CD8-positive, alpha-beta memory T cell (primary cell): ENCODE measurements at places on chromosomes 7 and 10. TPM values are rescaled to one million over a fixed set of nuclear protein-coding genes. Genes with fewer than 3 reads are reported as not detected.

DNA sequence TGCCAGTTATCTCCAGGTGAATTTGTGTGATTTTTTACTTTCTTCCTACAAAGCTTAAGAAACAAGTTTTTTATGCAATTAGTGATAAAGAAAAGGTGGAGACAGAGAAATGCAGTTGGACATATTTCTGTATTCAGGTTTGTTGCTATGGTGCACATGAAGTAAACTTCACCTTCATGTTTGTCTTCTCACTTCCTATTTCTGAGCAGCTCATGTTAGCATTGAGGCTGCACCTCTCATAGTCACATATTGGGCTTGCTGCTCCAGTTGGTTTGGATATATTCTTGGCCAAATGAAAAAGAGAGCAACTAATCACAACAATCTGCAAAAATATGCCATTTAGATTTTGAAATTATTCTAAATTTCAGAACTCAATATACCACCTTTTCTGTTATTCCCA, 475.6 kb upstream of the ZWINT start:
- H3K4me3 ChIP-seq, result no peak overlapping the region
- no peaks in the 10 kb centered on the region for H3K27me3 ChIP-seq
- no peak for DNase-seq

DNA sequence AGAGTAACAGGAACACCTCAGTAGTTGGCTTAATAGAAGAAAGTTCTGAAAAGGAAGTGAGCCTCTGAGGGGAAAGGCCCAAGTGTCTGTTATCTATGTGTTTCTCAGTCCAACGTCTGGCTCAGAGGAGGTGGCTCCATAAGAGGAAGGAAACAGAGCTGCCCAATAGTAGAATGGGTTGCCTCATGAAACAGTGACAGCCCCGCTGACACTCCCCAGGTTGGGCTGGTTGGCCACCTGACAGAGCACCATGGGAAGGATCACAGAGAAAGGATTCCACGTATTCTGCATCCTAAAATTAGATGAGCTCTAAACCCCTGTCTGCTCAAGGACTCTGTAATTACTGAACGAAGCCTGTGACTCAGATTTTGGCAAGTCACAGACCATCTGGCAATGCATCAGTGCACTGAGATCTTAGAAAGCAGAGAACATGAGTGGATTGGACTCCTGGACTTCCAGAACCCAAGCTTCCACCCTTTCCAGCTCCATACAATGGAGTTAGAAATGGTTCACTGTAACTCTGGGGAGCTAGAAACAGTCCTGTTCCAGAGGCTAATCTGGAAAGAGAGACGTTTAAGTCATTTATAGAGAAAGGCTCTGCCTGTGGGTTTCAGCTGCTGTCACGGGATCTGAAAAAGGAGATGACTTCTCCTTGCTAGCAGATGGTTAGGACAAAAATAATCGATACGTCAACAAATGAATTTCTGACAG, 2.9 kb downstream of the PKD2L1 start:
- no peak overlapping the region for H3K4me3 ChIP-seq
- H3K36me3 ChIP-seq, result no peaks in the 10 kb centered on the region
- no peak for DNase-seq
- no peaks in the 10 kb centered on the region for H3K27me3 ChIP-seq
- no peaks in the 10 kb centered on the region for H3K4me1 ChIP-seq

DNA sequence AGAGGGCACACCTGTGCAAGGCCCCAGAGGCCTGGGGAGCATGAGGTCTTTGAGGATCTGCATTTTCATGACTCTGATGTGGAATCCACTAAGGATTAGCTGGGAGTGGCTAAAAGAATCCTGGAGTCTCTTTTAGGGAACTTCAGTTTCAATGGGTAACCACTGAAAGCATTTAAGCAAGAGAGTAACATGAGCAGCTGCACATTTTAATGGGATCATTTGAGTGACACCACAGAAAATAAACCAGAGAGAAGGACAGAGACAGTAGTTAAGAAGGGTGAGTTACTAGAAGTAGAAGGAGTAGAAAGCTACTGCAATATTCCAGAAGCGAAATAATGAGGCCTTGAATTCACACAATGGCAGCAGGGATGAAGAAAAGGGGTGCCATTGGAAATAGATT, 5.2 kb downstream of the GOT1 start:
- peaks cover 7% of the 10 kb centered on the region for H3K4me1 ChIP-seq
- DNase-seq, result no peak
- H3K27ac ChIP-seq, result no peak overlapping the region
- peaks cover 4% of the 10 kb centered on the region for H3K36me3 ChIP-seq

DNA sequence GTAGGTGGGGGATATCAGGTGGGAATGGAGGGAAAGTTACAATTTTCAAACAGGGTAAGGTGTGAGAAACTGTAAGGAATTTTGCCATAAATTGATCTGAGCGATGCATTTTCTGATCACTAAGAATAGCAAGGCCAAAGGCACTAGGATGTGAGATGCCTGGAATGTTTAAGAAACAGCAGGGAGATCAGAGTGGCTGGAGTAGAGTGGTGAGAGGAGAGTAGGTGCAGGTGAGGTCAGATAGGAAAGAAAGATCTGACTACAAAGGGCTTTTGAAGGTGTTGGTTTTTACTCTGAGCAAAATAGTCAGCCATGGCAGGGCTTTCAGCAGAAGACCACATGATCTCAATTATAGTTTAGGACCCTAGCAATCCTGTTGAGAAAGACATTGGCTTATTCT, 55.0 kb downstream of the HDAC9 start:
- H3K27ac ChIP-seq, result no peak overlapping the region
- H3K27me3 ChIP-seq, result no peaks in the 10 kb centered on the region
- DNase-seq, result no peak
- no peaks in the 10 kb centered on the region for H3K4me1 ChIP-seq
- no peak overlapping the region for H3K4me3 ChIP-seq
- no peaks in the 10 kb centered on the region for H3K36me3 ChIP-seq

GRCh38 chr10:44513591-44513990, 128.7 kb upstream of the CXCL12 start:
- no peak overlapping the region for H3K4me3 ChIP-seq
- no peak for DNase-seq
- H3K4me1 ChIP-seq, result no peaks in the 10 kb centered on the region
- H3K27ac ChIP-seq, result no peak overlapping the region
- H3K36me3 ChIP-seq, result no peaks in the 10 kb centered on the region

DNA sequence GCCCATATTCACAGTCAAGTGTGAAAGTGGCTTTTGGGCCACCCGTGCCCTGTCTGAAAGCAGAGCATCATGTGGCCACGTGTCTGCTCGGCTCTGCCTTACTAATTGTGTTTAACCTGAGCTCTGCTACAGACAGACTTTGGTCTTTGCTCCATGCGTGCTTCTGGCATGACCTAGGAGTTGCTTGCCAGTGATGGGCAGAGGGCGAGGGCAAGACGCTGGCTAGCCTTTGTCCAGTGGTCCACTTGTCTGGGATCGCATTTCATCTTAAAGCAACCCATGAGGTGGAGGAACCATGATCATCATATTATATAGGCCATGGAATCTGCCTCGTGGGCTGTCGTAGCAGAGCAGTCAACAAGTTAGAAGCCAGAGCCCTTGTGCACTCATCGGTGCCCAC, 123.3 kb upstream of the INSYN2A start:
- H3K36me3 ChIP-seq, result no peaks in the 10 kb centered on the region
- no peaks in the 10 kb centered on the region for H3K27me3 ChIP-seq
- H3K27ac ChIP-seq, result no peak overlapping the region
- no peaks in the 10 kb centered on the region for H3K4me1 ChIP-seq
- H3K4me3 ChIP-seq, result no peak overlapping the region
- DNase-seq, result no peak

DNA sequence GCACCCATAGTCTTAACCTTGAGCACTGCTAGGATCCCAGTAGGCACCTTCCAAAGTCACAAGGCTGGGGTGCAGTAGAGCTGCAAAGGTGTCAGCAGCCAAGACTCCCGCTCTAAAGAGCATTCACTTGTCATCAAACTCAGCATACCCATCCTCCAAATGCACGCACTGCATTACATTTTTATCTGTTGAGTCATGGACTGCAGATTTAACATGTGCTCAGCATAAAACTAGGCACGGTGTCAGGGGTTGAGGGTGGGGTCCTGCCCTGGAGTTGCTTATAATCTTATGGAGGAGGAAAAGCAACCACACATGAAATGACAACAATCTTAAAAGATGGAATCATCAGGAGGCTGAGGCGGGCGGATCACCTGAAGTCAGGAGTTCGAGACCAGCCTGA, 102.6 kb downstream of the PARP12 start:
- no peaks in the 10 kb centered on the region for H3K4me1 ChIP-seq
- H3K36me3 ChIP-seq, result no peaks in the 10 kb centered on the region
- H3K27me3 ChIP-seq, result no peaks in the 10 kb centered on the region
- DNase-seq, result no peak
- no peak overlapping the region for H3K4me3 ChIP-seq

DNA sequence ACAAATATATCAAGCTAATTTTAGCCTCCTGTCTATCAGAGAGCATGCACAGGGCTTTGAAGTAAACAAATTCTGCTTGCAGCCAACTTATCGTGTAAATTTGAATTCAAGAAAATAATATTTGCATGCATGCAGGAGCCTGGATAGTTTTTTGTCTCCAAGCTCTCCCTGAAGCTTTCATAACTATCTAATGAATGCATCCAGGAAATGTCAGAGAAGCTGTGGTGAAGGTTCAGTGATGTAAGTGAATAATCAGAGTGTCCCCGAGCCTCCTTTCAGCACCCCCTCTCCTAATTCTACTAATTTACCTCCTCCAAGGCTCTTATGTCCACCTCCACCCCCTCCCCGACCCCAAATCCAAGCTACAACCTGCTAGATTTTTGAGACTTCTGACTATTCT, 172.0 kb upstream of the ZNF32 start:
- H3K27me3 ChIP-seq, result no peaks in the 10 kb centered on the region
- H3K27ac ChIP-seq, result no peak overlapping the region
- peaks cover 14% of the 10 kb centered on the region for H3K4me1 ChIP-seq
- H3K36me3 ChIP-seq, result no peaks in the 10 kb centered on the region
- no peak for DNase-seq

DNA sequence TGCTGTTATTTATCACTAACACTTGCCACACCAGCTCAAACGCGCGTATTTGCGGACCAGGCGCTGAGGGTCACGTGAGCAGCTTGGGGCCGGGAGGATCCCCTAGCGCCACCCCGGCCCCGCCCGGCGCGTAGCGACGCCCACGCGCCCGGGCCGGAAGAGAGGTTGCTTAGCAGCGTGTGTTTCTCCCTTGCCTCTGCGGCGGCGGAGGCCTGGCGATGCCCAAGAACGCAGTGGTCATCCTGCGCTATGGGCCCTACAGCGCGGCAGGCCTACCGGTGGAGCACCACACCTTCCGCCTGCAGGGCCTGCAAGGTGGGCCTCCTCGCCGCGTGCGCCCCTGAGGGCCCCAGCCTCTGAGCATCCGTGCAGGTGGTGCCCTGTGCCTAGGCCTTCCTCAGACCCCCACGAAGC, at the start of gene C10orf53:
TSS of gene C10orf53 (plus strand) at position 172 of the 414 bp plus-strand sequence. CDS start at position 219, 47 bp downstream.
- no peaks in the 10 kb centered on the region for H3K27me3 ChIP-seq
- H3K4me1 ChIP-seq, result no peaks in the 10 kb centered on the region
- no peak within 1 kb of the TSS for H3K4me3 ChIP-seq
- H3K27ac ChIP-seq, result no peak within 1 kb of the TSS

GRCh38 chr10:8520382-8520781, 465.9 kb downstream of the GATA3 start:
- H3K27me3 ChIP-seq, result no peaks in the 10 kb centered on the region
- H3K36me3 ChIP-seq, result no peaks in the 10 kb centered on the region
- H3K27ac ChIP-seq, result no peak overlapping the region

DNA sequence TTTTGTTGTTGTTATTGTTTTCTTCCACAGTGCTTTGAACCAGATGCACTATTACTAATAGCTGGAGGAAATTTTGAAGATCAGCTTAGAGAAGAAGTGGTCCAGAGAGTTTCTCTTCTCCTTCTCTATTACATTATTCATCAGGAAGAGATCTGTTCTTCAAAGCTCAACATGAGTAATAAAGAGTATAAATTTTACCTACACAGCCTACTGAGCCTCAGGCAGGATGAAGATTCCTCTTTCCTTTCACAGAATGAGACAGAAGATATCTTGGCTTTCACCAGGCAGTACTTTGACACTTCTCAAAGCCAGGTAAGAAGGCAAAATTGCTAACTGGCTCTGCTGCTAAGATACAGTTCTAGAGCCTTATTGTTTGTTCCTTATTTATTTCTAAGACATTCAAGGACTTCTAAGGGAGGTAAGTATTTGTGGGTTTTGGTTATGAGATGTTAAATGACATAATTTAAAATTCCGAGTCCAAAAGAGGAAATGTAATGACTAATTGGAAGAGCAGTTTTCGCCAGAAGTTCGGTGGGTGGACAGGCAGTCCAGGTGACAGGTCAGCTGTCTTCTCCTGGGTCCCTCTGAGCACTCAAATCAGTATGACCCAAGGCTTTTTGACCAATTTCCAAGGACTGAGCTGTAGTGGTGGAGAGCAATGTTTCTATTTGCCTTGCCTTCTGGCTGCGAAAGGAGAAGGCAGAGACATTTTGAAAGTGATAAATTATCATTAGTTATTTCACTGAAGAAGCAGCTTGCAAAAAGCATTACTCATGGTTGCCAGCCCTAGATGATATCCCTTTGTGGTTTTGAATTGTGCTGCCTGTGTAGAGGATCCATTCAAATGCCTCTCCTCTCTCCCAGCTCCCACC, 10.1 kb downstream of the SLC39A12 start:
- no peaks in the 10 kb centered on the region for H3K4me1 ChIP-seq
- H3K4me3 ChIP-seq, result no peak overlapping the region
- DNase-seq, result no peak
- H3K27ac ChIP-seq, result no peak overlapping the region
- H3K27me3 ChIP-seq, result no peaks in the 10 kb centered on the region

- no peaks in the 10 kb centered on the region for H3K36me3 ChIP-seq
- H3K27ac ChIP-seq, result peak overlapping the region; percentile 53
- peaks cover 45% of the 10 kb centered on the region for H3K4me1 ChIP-seq
- no peak overlapping the region for H3K4me3 ChIP-seq
- no peak for DNase-seq
These were observed 34.5 kb downstream of the MTPN start for GRCh38 chr7:135942614-135943013.

DNA sequence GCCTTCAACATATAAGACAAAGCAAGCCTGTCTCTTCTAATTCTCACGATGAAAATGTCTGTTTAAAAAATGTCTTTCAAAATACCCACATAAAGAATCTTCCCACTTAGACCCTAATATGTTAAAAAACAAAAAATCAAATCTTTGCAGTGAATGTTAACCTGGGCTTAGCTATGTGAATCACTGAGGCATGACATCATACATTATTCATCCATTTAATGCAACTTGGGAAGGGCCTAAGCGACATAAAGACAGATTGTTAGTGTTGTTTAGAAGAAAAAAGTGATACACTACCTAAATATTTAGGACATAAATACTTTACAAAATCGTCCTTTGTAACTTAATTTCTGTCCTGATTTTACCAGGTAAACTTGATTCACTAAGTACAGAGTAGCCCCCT, 648.5 kb upstream of the NRP1 start:
- no peak overlapping the region for H3K4me3 ChIP-seq
- no peaks in the 10 kb centered on the region for H3K27me3 ChIP-seq
- DNase-seq, result no peak
- no peak overlapping the region for H3K27ac ChIP-seq

GRCh38 chr7:115356139-115356746, 434.3 kb downstream of the MDFIC start:
- no peak for DNase-seq
- H3K4me3 ChIP-seq, result no peak overlapping the region
- no peak overlapping the region for H3K27ac ChIP-seq
- no peaks in the 10 kb centered on the region for H3K4me1 ChIP-seq
- H3K36me3 ChIP-seq, result no peaks in the 10 kb centered on the region
- no peaks in the 10 kb centered on the region for H3K27me3 ChIP-seq

AGFG2 gene
- total RNA-seq, result 63.1 TPM

DYNC1I1 gene
- total RNA-seq, result not detected

ADARB2 gene
- total RNA-seq, result not detected

NYAP1 gene
- total RNA-seq, result 0.18 TPM
